Stimulated activated CD4-positive, alpha-beta T cell treated with anti-CD3 and anti-CD28 coated beads, Interleukin-2, amount 100 ng/mL, for 24 hours (primary cell): ENCODE measurements at places on chromosomes 6 and 20.

- peak; percentile 85 for DNase-seq
These were observed 1.5 kb downstream of the SIGLEC1 start for GRCh38 chr20:3710703-3711483.

- DNase-seq = no peak
These were observed 20.5 kb downstream of the MAP7 start for GRCh38 chr6:136529710-136530109.

DNA sequence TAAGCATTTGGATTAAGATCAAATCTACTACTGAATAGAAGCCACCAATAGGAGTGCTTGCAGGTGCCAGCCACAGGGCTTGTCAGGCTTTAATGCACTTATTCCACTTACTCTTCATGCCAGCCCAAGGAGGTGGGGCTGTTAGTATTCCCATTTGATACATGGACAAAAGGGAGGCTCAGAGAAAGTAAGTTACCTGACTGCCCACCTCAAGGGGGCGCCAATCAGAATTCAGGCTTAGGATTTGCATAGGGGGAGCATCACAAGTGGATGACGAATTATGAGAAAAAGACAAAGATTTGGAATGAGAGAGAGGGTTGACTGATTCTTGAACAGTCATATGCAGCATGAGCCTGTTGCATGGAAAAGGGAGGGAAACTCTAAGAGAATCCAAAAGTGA is 188.4 kb upstream of the TSHZ2 start:
- peak; percentile 35 for DNase-seq

- DNase-seq = no peak
These were observed 39.7 kb downstream of the DLL1 start for GRCh38 chr6:170250981-170251775.

- no peak for DNase-seq
These were observed 84.1 kb downstream of the C6orf52 start for GRCh38 chr6:10610289-10610688.

DNA sequence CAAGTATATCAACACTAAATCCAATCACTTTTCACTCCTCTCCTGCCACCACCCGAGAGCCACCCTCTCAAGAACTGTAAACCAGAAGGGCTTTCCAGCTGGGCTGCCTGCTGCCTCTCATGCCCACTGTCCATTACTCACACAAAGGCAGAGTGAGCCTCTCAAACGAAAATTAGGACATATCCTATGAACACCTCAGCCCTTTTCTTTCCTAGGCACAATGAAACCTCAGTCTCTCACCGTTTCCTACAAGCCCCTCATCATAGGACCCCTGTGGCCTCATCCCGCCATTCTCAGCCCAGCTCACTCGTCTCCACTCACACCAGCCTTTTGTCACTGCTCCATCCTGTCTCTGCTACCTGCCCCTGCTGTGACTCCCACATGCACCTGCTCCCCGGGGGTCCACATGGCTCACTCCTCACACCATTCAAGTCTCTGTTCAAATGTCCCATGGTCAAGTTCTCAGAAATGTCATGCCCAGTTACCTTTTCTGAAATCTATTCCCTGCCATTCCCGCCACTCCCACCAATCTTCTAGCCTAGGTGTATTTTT is 7.4 kb downstream of the HLA-F start:
- no peak for DNase-seq

GRCh38 chr20:64082126-64082731 is 2.0 kb downstream of the LKAAEAR1 start:
- DNase-seq = no peak

- peak; percentile 46 for DNase-seq
These were observed 597 bp downstream of the ADA start for GRCh38 chr20:44650771-44651433.

DNA sequence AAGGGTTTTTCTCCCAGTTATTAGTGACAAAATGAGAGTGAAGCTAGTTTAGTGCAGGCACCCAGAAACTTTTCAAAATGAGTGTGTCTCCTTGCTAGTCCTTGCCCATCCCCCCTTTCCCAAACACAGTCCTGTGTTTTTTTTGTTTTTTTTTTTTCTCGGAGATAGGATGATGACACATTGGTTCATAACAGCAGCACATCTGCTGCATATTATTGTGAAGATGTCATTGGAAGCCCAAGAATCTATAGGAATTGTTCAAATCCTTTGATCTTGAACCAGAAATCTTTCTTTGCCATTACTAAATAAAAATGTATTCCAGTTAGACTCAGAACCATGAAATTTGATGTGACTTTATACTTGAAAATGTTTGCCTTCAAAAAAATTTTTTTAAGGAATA is 162.4 kb downstream of the FRK start:
- no peak for DNase-seq

DNA sequence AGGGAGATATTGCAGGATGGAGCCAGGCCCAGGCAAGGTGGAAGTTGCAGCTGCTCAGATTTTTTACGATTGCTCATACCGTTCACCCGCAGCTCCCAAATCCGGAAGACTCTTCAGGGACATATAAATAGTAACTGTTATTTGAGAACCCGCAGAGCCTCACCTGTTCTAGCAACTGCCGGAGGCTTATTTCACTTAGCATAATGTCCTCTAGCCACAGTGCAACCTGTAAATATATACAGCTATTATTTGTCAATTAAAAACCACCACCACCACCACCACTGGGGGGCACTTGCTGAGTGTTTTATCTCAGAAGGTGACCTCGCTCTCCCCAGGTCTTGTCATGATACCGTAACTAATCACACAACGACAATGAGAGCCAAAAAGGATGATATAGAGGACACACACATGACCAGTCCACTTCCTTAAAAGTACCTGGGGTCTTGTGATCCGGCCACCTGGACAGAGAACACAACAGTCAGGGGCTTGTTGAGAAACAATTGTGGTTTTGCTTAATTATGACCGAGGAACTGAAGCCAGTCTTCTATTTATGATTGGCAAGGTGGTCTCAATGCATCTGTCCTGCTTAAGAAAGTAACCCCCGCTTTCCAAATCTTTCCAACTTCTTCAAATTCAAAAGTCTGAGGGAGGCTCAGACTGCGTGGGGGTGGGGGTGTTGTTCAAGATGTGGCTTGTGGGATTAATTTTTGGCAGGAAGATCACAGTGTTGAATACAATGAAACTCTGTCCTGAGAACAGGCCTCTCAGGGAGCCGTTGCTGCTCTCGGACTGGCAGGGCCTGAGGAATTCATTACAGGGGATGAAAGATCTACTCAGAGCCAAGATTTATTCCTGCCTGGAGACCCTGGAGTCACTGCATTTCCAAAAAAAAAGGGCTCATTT is 107.7 kb upstream of the PRND start:
- DNase-seq = peak; percentile 62

DNA sequence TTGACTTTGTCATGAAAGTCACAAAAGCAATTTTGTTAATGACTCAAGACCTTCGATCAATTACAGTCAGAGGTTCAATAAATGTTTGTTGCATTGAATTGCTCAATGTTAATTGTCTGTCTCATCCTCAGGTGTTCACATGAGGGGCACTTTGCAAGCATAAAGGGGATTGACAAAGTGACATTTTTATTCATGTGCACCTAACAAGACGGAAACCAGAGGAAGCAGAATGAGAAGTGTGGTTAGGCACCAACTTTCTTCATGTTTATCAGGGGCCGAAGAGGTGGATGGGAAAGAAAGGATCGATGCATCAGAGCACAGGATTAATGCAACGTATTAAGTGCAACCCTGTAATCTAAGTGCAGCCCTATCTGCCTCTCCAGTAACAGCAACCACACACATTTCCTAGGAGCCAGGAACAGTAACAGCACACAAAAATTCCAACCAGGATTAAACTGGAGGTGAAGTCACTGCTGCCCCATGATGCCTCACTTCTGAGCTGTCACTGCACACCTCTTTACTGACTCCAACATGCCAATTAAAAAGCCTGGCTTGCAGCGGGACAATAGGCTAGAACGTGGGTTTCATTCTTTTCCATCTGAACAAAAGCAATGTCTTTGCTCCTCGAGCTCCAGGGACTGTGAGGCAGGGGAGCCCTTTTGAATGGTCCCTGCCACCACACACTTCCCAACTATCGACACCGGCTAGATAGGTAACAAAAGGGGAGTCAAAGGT is 262.7 kb downstream of the CD83 start:
- no peak for DNase-seq

DNA sequence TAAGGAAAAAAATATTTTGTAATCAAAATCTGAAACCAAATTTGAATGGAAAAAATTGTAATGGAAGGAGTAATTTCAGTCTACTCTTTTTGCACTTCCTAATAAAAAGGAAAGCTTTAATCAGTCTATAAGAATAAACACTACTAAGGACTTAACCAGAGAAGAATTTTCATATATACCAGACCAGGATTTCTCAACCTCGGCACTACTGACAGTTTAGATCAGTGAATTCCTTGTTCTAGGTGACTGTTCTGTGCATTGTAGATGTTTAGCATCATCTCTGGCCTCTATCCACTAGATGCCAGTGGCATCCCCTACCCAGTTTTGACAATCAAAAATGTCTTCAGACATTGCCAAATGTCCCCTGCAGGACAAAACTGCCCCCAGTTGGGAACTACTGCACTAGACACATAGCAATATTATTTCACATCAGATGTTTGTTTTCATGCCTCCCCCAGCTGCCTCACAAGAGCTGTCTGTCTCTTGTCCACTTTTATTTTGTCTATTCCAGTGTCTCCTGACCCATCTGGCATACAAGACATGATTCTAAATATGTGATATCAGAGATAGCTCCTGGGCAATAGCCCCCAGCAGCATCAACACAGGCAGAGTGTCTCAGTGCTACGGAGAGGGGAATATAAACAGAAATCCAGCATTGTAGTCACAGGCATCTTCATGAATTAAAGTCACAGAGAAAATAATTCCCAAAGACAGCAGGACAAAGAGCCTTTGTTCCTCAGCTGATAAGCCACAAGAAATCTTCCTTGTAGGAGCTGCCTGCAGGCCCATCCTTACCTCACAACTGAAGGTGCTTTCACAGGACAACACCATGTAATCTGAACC is 27.0 kb downstream of the DNAAF9 start:
- no peak for DNase-seq

DNA sequence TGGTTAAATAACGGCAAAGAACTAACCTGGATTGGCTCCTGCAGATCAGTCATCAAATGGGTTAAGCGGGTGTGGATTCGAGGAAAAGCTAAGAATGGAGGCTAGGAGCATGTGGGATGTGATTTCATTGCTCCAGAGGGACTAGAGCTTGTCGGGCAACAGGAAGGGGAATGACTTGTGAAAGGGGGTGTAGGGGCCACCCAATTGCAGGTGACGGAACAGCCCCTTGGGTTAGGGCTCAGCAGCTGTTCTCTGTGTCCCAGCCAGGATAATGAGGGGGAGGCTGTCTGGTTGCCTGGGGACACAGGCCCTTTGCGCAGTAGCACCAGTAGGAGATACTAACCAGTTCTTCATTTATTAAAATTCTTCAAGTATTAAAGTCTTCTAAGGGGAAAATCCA is 25.0 kb upstream of the MRPS18A start:
- DNase-seq = no peak

DNA sequence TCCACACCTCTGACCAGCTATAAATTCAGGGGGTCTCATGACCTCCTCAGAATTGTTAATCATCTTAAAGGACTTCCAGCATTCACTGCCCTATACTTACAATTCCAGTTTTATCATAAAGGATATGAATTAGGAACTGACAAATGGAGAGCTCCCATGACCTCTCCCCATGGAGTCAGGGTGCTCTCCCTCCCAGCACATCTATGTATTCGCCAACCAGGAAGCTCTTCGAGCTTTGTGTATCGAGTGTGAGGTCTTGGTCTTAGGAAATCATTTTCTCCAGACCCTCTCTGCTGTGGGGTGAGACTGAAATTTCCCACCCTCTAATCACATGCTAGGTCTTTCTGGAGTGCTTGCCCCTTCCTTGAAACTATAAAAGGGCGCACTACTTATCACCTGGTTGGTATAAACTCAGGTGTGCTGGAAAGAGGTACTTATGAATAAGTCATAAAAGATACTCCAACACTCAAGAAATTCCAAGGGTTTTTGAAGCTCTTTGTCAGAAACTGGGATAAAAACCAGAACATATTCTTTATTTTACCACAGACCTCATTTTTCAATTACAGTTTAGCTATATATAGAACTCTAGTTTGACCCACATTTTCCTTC is 238.4 kb upstream of the OPRM1 start:
- DNase-seq = no peak

- no peak for DNase-seq
These were observed 8.1 kb upstream of the CCN5 start for GRCh38 chr20:44707018-44707579.

GRCh38 chr20:38528167-38528566 is 52.8 kb upstream of the ADIG start:
- DNase-seq = no peak

- no peak for DNase-seq
These were observed 126.5 kb downstream of the DLL1 start for GRCh38 chr6:170164271-170164900.

DNA sequence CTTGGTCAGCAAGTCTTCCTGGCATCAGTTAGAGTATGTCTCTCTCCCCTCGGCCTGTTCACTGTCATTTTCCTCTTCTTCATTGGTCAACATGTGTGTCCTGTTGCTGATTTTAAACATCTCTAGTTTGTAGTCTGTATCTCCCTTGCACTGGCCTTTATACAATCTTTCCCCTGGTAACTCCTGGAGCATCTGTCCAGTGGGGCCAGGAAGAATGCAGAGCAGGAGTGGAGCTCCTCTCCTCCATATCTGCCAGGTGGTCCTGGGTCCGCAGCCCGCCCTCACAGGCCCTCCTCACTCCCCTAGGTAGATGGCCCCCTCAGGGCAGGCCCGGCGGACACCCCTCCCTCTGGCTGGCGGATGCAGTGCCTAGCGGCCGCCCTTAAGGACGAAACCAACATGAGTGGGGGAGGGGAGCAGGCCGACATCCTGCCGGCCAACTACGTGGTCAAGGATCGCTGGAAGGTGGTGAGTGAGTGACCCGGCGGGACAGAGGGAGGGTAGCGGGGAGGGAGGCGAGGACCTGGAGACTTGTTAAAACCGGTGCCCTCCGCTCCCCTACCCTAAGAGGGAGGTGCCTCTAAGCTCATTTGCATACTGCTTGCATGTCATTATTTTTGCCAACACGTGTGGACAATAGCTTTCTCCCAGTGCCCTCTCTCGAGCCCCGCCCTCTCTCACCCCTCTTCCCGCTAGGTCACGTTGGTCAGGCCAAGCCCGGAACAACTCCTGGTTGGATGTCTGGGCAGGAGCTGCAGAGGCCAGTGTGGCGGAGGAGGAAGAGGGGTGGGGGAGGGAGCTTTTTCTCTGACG is 3.2 kb downstream of the TTBK1 start:
- DNase-seq = no peak

- no peak for DNase-seq
These were observed 283.9 kb upstream of the FOXQ1 start for GRCh38 chr6:1027795-1028569.

- no peak for DNase-seq
These were observed 16.1 kb upstream of the RIN2 start for GRCh38 chr20:19741924-19742323.
